ENCODE measurements at places on chromosomes 2 and 18.

DNA sequence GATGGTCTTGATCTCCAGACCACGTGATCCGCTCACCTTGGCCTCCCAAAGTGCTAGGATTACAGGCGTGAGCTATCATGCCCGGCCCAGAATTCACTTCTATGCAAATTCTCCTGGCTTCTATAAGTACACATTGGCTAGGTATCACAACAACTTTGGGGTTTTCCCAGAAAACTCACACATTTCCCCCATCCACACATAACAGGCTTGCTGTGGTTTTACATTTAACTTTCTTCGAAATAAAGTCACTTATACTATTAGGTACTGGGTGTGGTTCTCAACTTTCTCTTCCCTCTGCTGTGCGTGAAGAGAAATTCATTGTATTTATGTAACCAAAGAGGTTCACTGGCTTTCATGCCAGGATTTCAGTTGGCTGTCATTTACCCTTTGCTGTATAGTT is 439.4 kb upstream of the CWC22 start:
- DNase-seq: no peak

DNA sequence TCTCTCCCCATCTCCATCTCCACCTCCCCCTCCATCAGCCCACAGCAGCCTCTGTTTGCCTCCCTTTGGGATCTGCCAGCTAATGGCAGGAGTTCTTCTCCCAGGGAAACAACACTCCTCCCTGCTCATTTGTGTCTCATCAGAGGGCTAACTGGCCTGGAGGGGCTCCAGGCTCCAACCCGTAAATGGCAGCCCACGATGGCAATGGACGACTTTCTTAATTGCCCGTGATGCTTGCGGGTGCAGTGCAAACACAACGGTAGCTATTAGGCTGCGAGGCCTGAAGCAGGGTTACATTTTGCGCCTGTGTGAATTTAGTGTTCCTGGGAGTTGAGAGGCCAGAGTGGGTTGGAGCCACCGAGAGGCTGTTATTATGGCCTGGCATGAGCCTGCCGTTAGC is 285.1 kb downstream of the TNS1 start:
- DNase-seq: no peak

- no peak for DNase-seq
Observed at GRCh38 chr18:58947136-58947732, 82.6 kb downstream of the ZNF532 start.

DNA sequence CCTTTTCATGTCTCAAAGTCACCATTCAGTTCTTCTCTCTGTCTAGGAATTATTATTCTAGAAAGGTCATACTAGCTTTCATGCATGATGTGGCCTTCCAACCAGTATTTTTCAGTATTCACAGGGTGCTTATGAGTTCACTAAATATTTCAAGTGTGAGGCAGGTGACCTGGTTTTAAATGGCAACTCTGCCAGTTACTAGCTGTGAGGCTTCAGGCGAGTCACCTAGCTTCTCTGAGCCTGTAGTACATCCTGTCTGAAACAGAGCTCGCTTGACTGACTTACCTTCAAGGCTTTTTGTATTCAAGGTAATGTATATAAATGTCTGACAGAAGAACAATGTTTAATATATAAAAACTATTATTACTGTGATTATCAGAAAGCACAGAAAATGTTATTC is 19.4 kb upstream of the ACVR1 start:
- no peak for DNase-seq

DNA sequence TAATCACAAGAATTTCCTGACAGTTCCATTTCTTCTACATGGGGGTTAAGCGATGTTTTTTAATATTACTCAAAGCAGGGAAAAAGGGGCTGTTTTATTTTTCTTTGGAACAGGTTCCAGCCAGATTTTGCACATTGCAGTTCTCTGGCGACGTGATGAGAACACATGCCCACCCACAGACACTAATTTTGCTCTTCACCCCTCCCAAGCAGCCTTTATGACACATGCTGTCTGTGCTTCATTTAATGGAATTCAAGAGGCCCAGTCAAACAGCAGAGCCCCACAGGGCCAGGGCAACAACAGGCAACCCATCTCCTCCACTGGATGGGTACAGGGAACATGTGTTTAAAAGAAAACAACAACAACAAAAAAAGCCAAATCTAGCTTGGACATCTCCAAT is 70.8 kb downstream of the SPRED2 start:
- DNase-seq: no peak

GRCh38 chr2:20677301-20678085 is 10.5 kb downstream of the GDF7 start:
- DNase-seq: no peak

DNA sequence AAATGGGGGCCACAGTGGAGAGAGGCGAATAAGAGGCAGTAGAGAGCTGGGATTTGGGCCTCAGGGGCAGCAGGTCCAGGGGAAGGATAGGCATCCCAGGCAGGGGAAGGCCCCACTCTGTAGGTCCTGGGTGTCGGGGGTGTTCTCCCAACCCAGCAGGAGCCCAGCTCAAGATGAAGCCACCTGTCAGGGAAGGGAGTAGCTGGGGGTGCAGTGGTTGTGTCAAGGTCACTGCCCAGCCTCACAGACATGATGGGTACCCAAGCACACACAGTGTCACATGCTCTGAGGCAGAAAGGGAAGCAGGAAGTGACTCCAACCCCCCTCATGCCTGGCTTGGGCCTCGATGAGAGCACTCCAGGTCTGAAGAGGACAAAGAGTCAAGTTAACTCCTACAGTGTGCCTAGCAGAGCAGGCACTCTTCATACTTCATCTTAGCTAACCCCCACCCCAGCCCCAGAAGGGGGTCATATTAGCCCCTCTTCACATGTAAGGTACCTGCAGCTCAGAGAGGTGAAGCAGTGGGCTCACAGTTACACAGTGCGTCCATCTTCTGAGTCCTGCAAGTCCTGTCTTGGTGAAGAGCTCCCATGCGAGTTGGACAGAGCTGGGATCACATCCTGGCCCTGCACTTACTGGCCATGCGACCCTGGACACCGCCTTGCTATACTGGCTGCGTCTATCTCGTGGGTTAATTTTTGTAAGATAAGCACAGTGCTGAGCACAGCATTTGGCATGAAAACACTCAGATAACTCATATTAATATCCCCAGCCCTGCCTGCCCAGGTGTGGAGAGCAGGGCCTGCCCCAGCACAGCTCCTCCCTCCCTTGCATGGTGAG is 72.6 kb upstream of the DAPL1 start:
- DNase-seq: no peak

GRCh38 chr18:25795213-25795612 is 295.2 kb downstream of the SS18 start:
- no peak for DNase-seq

- DNase-seq: no peak
Observed at GRCh38 chr2:37337620-37338280, 6.7 kb upstream of the QPCT start.

- DNase-seq: no peak
Observed at GRCh38 chr2:179031731-179032408, 18.1 kb downstream of the CCDC141 start.

GRCh38 chr18:24613896-24614640 is 153.6 kb downstream of the HRH4 start:
- no peak for DNase-seq

DNA sequence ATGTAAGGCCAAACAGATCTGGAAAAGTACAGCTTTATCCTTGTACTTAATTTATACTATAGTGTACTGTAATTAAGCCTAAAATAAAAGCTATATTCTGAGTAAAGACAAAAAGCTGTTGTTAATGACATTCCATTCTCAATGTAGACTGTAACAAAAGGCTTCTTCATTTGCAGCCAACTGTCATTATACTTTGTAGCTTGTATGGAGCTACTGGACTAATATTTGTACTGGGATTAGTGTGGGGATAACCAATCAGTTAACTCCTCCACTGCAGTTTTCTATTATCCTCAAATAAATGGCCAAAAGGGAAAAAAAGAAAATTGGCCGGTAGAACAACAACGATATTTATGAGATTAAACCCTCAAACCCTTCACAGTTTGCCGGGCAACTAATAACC is 66.5 kb downstream of the STK39 start:
- no peak for DNase-seq
